ENCODE measurements at places on chromosomes 13 and 19.

DNA sequence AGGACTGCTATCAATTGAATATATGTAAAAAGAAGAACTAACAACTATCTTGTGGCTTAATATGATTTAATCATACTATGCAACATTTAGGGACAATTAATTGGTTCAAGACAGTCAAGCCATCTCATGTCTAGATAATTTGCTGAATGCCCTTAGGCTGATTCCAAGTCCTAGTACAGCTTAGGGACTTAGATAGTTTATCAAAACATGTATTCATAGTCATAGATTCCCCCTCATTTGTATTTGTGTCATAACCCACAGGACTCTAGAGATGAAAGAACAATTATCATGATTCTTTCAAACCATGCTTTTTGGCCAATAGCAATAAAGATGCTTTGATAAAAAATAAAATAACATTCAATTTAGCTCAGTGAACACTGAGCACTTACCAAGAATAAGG, 607.6 kb downstream of the SLITRK1 start:
- DNase-seq: no peak

GRCh38 chr13:94414708-94415107, 64.8 kb downstream of the DCT start:
- DNase-seq: no peak

GRCh38 chr13:27374650-27375049, 49.8 kb upstream of the GTF3A start:
- no peak for DNase-seq

DNA sequence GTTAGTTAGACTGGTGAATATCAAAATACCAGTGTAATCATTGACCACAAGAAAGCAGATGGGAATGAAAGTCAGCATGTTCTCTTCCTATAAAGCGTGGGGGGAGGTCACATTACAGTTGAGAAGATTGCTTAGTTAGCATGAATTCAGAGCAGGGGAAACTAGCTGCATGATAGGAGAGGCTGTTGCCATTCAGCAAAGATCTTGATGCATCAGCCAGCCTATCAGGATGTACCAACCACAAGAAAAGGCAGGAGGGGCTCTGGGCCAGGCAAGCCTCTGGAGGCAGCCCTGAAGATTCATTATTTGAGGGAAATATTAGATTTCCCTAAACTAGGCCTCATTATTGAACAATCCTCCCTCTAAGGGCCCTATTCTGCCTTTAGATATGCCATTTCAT, 5.0 kb upstream of the MTMR6 start:
- no peak for DNase-seq

DNA sequence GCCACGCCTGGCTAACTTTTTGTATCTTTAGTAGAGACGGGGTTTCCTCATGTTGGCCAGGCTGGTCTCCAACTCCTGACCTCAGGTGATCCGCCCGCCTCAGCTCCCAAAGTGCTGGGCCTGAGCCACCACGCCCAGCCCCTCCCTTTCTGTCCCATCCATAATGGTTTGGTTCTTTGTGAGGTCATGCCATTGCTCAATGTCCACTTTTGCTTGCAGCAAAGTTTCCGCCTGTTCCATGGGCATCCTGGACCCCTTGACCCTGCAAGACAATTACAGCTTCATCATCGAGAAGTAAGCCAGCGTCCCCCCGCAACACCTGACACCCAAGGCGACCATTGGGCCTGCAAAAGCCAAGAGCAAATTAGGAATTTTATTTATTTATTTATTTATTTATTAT, 16.6 kb downstream of the PRR22 start:
- DNase-seq: no peak

GRCh38 chr13:24146961-24147569, 13.5 kb upstream of the SPATA13 start:
- DNase-seq: no peak

- DNase-seq: no peak
Measured at GRCh38 chr19:41928754-41929535, 696 bp upstream of the ERFL start.

DNA sequence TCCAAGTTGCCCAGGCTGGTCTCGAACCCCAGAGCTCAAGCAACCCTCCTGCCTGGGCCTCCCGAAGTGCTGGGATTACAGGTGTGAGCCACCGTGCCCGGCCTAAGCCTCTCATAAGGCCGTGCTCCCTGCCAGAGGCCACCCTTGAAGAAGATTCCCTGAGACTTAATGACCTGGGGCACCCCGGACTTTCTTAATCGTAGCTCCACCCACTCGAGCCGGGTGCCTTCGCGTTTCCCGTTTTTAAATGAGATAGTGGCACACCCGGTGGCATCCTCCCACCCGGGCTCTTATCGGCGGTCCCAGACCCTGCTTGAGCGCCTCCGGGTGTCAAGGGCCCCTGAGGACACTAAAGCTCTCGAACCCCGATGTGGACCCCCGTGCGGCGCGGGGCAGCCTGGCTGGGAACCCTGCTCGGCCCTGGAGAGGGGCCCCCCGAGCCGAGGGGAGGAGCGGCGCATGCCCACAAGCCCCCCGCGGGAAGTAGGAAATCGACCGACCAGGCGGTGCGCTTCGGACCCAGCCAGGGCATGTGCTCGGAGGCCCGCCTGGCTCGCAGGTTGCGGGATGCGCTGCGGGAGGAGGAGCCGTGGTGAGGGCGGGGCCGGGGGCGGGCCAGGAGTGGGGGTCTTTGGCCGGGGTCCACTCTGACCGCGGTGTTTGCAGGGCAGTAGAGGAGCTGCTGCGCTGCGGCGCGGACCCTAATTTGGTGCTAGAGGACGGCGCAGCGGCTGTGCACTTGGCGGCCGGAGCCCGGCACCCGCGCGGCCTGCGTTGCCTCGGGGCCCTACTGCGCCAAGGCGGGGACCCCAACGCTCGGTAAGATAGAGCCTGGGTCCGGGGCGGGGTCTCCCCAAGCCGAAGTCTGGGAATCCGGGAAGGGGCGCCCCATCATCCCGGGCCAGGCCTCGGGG, at the start of gene ANKLE1:
Gene ANKLE1, plus strand, starts transcription at position 511 of the 914 bp plus-strand sequence. Its CDS starts 20 bp downstream, at position 531.
- DNase-seq: no peak

DNA sequence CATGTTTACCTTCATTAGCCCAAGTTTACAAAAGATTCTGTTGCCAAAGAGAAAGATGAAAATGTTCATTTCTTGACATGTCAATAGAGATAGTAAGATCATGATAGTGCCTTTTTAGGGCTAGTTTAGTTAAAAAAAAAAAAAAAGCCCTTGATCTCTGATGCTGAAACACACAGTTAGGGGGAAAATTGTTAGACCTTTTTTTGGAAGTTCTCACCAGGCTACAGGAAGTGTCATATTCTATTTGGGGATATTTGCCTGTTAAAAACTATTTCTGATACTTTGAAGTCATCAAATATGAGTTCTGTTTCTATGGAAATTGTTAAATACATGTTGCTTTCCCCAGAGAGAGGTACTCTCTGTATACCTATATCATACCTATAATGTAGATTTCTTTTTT, 21.6 kb downstream of the SLAIN1 start:
- DNase-seq: no peak

GRCh38 chr13:110140099-110140498, 166.9 kb downstream of the COL4A1 start:
- no peak for DNase-seq

- DNase-seq: no peak
Measured at GRCh38 chr19:29232315-29232852, 19.4 kb upstream of the UQCRFS1 start.

- no peak for DNase-seq
Measured at GRCh38 chr13:94495806-94496205, 16.3 kb upstream of the DCT start.

DNA sequence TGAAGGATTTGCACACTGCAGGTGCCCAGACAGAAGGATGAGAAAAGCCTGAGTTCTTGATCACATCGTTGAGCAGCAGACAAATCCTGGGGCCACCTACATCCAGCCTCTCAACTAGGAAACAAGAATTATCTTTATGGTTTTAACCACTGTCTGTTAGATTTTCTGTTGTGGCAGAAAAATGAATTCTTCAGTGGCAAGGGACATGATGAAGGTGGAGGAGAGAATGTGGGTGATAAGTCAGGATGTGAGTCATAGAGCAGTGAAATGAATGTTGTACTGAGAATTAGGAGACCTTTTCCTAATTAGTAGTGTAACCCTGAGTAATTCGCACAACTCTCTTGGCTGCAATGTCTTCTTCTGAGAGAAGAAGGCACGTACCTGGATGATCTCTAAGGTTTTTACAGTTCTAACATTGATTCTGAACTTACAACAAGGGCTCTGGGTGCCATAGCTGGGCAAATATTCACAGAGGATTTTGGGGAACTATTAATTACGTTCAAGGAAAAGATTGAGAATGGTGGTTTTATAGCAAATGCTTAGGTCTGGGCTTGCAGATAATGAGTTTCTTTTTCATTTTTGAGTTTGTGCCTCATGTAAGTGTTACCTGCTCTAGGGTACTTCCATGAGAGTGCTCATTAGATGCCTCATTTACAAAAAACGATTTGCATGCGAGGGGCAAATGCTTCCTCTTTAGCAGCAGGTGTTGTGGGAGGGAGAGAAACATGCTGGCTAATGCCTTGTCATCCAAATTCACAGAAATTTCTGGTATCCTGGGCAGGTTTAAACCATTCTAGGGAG, 111.0 kb upstream of the KL start:
- DNase-seq: no peak
